GM19239 (cell line): ENCODE measurements at places on chromosomes 5 and 9.

GRCh38 chr5:77129391-77129990 is 42.4 kb upstream of the ZBED3 start:
- no peak for DNase-seq

DNA sequence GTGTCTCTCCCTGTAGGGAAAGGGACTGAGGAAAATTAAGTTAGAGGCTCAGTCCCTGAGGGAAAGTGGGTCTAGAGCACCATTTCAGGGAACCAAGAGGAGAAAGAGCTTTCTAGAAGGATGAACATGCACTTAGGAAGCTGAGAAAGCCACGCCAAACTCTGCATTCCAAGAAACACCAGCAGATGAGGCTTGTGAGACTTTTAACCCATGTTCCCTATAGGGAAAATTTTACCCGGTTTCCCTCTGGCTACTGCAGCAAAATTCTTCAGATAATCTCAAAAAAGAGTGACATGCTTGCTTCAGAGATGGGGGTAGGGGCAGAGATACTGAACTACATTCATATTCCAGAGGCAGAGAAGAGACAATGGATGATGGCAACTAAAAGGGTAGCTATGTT is 8.6 kb downstream of the TLN1 start:
- DNase-seq = no peak

- DNase-seq = no peak
Observed at GRCh38 chr5:112275671-112276070, 143.4 kb downstream of the EPB41L4A start.

DNA sequence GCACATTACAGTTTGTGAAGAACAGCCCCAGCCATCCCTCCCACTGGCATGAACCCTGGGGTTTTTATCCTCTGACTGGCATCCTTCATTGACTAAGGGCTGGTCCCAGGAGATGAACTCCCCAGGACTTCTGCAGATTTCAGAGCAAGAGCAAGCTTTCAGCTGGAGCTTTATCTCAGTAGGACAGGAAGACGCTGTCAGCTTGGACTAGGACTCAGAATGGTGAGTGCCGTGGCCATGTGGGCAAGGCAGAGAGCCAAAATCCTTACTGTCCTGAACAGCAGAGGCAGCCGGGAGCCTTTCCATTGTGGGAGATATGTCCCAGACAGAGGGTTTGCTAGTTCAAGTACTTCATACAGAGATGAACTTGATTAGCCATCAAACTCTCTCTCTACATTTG is 3.2 kb upstream of the ACOT12 start:
- no peak for DNase-seq

GRCh38 chr5:14420101-14420811 is 161.3 kb upstream of the OTULINL start:
- DNase-seq = no peak

- DNase-seq = no peak
Observed at GRCh38 chr5:132692632-132692967, 18.8 kb downstream of the IL4 start.

DNA sequence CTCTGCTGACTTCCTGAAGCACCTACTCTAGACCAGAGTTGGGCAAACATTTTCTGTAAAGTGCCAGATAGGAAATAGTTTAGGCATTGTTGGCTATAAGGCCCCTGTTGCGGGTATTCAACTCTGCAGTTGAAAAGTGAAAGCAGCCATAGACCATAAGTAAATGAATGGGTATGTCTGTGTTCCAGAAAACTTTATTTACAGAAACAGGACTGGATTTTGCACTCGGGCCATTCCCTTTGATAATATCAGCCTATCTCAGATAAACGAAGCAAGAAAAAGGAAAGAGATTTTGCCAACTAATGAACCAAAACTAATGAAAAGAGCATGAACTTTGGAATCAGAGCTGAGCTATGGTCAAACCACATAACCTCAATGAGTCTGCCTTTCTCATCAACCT is 184.4 kb downstream of the SAXO1 start:
- no peak for DNase-seq

GRCh38 chr9:35029852-35030251 is 40.3 kb downstream of the DNAJB5 start:
- no peak for DNase-seq

- DNase-seq = no peak
Observed at GRCh38 chr5:75006865-75007822, 45.2 kb downstream of the GCNT4 start.
